ENCODE measurements at places on chromosomes 3 and 15.

DNA sequence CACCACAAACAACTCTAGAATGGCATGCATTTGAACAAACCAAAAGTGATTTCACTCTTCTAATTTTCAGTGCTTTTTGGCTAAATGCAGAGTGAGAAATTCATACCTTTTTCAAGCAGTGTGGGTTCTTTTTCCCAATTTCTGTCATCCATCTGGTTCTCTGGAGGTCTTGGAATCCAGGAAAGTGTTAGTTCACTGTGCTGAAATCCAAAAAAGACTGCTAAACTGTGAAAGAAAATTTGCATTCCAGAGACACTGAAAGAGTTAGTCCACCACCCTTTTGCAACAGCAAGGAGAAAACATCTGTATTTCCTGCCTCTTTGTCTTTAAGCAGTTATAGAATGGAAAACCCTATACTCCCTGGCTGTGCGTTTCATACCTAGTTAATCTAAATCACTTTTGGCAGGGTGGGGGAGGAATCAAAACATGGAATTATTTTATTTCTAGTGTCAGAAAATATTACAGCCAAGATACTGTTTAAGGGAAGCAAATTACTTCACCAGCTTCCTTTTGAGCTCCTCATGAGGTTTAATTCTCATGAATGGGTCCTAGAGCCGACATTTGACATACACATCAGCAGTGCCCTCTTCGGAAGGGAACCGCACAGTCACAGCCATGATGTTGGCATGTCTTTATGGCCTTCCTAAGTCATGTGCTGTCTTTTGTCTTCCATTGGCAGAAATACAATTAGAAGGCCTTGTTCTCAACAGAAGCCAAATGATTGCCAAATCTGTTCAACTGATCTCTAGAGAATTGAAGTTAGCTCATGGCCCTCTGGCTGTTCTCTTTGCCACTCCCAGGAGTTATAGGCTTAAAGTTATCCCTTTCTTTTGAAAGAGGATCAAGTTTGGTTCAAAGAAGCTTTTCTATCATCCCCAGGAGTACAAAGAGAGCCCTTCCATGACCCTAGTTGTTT lies 317.7 kb upstream of the TPRG1 start:
- no peak for DNase-seq

DNA sequence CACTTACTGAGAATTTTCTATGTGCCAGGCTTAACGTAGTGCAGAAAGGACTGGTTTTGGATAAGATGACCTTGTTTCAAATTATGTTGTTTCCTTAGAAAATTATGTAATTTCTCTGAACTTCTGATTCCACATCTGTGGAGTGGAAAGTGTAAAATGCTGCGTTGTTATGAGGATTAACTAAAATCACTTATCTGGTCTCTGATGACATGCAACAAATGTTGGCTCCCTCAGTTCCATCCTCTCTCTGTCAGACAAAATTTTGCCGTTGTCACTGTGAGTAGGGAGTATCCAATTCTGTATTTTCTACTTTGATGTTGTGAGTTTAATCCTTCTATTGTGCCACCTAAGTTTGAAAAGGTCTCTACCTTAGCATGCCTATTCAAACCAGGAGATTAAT lies 175.5 kb downstream of the KCNMB2 start:
- no peak for DNase-seq

DNA sequence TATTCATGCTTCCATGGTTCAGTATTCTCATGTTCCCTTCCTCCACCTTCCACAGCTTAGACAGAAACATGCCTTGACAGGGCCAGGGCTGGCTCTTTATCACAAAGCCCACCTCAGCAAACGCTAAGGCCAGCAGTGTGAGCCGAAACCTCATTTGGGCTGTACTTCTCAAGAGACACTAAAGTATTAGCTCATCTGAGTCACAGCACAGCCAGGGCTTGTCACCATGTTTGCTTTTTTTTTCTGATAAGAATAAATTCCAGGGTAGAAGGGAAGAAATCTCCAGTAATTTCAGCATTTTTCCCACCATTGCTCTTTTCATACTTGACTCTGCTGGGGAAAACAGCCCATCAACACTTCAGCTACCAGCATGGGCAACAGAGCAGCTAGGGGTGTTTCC lies 95.4 kb downstream of the MYLK start:
- no peak for DNase-seq

DNA sequence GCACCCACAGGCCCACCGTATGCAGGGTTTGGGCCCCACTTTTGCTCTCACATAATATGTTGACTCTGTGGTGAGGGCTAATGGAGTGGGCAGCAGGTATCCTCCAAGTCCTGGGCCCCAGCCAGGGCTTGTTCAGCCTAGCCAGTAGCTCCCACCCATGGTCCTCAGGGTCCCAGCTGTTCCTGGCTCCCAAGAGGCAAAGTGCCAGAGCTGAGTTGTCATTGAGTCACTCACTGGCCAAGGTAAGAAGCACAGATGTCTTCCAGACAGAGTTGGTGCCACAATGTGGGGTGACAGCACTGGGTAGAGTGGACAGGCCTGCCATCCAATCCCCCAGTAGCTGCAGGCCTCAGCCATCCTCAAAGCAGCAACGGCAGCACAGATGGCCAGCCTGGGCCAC lies 4.3 kb downstream of the SHF start:
- DNase-seq: no peak

- no peak for DNase-seq
These were observed 292.9 kb upstream of the RORA start for GRCh38 chr15:61521953-61522352.

GRCh38 chr15:39304931-39305728 lies 275.7 kb upstream of the THBS1 start:
- no peak for DNase-seq

- DNase-seq: no peak
These were observed 212.7 kb upstream of the P2RY1 start for GRCh38 chr3:152621967-152622810.

DNA sequence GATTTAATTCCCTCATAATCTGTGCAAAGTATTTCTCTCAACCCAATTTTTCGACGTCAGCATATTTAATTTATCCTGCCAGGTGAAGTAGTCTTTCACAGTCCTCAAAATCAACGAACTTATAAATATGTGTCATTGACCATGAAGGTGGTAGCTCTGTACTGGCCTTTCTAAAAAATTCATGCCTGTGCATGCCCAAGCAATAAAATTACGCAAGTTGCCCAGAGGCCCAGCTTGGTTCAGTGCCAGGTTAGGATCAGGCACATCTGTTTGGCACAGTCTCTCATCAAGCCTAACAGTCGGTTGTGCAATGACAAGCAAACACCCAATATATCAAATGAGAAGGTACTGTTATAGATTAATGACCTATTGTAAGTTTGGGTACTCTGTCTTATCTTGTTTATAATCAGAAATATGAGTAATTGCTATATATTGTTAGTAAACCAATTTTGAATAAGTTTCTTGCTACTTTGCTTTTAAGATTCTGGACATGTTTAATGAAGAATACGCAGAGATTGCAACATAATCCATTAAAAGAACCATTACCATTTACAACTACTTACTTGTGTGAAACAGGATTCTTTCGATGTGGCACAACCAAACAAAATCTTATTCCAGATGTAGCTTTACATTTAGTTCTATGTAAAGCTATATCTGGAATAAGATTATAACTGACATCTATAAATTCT lies 159.0 kb upstream of the IL12A start:
- DNase-seq: no peak

DNA sequence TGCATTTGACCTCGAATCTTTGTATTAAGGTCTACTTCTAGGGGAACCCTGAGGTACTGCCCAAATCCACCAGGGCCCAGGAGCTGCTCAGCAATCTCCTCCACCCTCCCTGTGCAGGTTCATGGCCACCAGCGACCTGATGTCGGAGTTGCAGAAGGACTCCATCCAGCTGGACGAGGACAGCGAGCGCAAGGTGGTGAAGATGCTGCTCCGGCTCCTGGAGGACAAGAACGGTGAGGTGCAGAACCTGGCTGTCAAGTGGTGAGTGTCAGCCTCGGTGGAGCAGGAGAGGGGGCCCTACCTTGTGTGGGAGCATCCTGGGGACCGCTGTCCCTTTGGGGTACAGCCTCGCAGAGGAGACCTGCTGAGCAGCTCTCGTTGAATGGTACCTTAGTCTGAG lies 6.9 kb downstream of the CAND2 start:
- DNase-seq: no peak

GRCh38 chr15:59138243-59138642 lies 33.3 kb downstream of the CCNB2 start:
- DNase-seq: no peak

DNA sequence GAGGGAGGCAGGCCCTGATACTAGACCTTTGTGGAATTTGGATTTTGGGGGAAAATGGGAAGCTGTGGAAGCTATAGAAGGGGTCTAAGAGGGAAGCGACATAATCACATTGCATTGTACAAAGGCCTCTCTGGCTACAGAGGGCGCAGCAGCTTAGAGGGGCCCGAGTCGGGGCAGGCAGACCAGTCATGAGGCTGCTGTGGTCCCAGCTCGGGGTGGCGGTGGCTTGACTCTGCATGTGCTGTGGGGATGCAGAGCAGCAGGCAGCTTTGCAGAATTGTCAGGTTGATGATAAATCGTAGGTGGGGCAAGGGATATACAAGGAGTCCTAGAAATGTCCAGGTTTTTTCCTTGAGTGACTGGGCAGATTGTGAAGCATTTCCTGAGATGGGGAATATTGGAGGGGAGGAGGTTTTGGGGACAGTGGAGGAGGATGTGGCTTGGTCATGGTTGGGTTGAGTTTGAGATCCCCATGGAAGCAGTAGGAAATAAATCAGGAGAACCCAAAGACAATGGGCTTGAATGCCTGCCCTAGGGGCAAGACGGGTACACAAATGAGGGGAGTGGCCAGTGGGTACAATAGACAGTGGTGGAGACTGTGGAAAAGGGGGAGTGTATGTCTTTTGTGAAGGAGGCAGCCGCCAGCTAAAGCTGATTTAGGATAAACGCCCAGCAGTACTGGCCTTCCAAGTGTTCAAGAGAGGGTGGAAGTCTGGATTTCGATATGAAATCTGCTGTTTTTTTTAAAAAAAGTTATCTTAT lies 94.1 kb downstream of the HMG20A start:
- no peak for DNase-seq

Data from activated naive CD8-positive, alpha-beta T cell treated with anti-CD3 and anti-CD28 coated beads, Interleukin-2, amount 50 U/mL, for 16 hours (primary cell).